ELF-1 (cell line): ENCODE measurements at places on chromosomes 7 and 10.

GRCh38 chr10:70247360-70247759, 14.1 kb upstream of the PPA1 start:
- no peak for DNase-seq

- DNase-seq = no peak
These were observed 48.2 kb downstream of the ARMH3 start for GRCh38 chr10:102007796-102008195.

DNA sequence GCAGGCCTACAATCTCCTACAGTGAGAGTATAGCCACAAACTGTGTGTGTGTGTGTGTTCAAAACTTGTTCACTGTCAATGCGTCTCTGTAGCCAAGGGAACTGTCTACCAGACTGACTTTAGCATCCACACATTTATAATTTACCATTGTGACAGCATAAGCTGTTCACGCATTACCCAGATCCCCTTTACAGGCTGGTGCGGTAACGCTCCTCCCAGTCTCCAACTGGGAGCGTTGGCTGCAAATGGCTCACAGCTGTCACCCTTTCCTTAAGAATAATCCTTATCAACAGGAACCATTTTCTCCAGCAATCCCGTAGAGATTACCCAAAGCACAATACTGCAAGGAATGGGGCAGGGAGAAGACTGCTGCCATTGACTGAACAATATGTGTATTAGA, 199.5 kb downstream of the GPAM start:
- DNase-seq = no peak

DNA sequence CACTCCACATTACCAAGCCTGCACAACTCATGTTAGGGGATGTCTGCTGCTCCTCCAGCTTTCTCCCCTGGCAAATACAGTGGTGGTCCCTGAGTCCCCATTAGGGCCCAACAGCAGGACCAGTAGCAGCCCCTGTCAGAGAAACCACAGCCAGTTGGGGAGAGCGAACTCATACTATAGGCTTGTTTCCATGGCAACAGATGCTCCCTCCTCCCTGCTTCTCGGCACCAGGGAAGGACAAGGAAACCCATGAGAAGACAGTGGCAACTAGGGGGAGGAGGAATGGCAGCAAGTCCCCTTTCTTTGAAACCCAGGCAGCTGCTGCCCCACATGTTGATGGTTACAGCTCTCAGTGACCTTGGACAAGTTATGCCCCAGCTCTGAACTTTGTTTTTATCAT, 326.4 kb downstream of the KCNMA1 start:
- DNase-seq = no peak
